ENCODE measurements at places on chromosomes 4 and X.
A peak's percentile ranks its signal among the peaks of the same experiment; 100 is the strongest.

DNA sequence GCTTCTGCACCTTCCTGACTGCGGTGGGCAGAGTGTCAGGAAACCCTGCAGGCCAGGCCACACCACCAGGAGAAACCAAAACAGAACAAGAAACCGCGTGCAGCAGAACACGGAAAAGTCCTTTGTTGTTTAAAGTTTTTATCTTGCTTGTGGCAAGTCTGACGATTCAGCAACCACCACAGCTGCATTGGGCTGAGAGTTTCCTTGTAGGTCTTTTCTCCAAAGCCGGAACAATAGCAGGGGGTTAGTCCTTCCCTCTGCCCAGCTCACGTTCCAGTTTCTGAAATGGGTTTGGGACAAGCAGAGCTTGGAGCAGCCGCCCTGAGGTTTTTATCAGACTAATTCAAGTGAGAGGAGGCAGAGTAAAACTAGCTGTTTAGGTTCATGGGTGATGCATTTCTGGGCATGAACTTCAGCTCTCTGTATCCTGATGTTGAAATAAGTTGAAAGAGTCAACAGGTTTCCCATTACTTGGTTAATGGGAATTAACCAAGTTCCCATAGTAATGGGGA is 216.9 kb downstream of the PTTG2 start:
- no peak for DNase-seq

DNA sequence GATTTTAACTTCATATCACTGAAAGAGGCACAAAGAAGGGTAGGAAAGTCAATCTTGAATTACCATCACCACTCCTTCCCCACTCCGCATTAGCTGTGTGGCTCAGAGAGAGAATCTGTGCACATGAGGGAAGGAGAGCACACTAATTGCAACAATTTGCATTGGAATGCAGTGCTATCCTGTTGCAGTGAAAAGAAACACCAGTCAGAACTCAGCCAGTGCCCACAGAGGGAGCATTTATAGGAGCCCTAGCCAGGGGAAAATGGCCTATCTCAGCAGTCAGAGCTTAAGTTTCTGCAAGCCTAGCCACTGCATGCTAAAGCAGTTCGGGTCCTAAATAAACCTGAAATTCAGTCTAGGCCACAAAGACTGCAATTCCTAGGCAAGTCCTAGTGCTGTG is 159.4 kb upstream of the AR start:
- peak; percentile 51 for DNase-seq

DNA sequence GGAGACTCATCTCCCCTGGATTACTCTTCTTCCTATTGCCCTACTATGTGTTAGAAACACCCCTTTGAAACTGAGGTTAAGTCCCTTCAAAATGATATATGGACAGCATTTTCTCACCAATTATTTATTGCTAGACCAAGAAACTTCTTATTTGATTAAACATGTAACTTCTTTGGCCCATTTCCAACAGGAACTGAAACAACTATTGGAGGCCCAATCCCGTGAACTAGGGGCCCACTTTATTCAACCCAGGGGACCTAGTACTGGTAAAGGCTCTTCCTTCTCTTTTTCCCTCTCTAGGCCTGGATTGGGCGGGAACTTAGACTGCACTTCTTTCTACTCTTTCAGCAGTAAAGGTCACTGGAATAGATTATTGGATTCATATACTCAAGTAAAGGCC is 16.7 kb upstream of the COL25A1 start:
- no peak for DNase-seq

DNA sequence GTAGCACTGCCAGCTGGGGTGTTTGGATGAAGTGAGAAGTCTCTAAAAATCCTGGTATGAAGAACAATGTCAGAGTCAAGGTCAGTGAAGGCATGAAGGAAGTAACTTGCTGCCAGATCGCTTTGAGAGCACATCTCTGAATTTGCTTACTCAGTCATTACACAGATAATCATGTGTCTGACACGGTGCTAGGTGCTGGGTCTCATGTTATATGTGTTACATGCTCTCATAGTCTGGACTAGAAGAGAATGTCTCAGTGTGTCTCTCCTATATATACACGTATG is 337.9 kb downstream of the ARHGAP10 start:
- DNase-seq = no peak

DNA sequence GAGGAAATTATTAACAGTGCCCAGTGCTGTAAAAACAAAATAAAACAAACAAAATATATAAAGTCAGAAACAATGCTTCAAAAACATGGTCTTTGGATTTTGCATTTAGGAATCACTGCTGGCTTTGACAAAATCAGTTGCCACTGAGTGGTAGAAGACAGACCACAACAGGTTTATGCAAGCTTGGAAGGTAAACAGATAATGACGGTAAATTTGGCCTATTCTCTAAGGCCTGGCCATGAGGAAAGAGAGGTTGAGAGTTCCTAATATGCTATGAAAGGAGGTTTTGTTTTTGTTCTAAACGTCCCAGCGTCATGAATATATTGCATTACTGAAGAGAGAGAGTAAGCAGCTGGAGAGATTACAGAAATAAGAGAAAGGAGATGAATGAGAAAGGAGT is 629.4 kb downstream of the STPG2 start:
- no peak for DNase-seq

- DNase-seq = no peak
Observed at GRCh38 chr4:138320831-138321230, 78.7 kb upstream of the SLC7A11 start.
